ENCODE measurements at places on chromosomes 4 and X. TPM values are rescaled to one million over a fixed set of nuclear protein-coding genes. Genes with fewer than 3 reads are reported as not detected.

The SMIM20 gene
- polyA plus RNA-seq, result 59.1 TPM

The ARX gene
- polyA plus RNA-seq, result not detected

The CSAG1 gene
- polyA plus RNA-seq, result not detected

The PAGE1 gene
- not detected for polyA plus RNA-seq

The S100P gene
- polyA plus RNA-seq, result not detected

The FGFBP1 gene
- polyA plus RNA-seq, result not detected

The ITIH6 gene
- polyA plus RNA-seq, result not detected

The CT55 gene
- polyA plus RNA-seq, result not detected

The FAAH2 gene
- 2.0 TPM for polyA plus RNA-seq

The F8A2 gene
- not detected for polyA plus RNA-seq

The PDCL2 gene
- polyA plus RNA-seq, result not detected

The MTTP gene
- polyA plus RNA-seq, result 2.1 TPM

The TMPRSS11A gene
- polyA plus RNA-seq, result not detected

The TEX11 gene
- polyA plus RNA-seq, result not detected

The NR3C2 gene
- polyA plus RNA-seq, result 0.27 TPM

The CTAG2 gene
- polyA plus RNA-seq, result not detected

The SHISA3 gene
- 12.7 TPM for polyA plus RNA-seq

The VSIG4 gene
- not detected for polyA plus RNA-seq

The CHIC2 gene
- polyA plus RNA-seq, result 36.5 TPM

The SMIM10 gene
- polyA plus RNA-seq, result 5.5 TPM

The SYP gene
- 1.3 TPM for polyA plus RNA-seq

The BEX5 gene
- 7.3 TPM for polyA plus RNA-seq

The TCEAL5 gene
- polyA plus RNA-seq, result not detected

The STATH gene
- polyA plus RNA-seq, result not detected

The TKTL1 gene
- not detected for polyA plus RNA-seq

The GLRA2 gene
- not detected for polyA plus RNA-seq

The SERTM2 gene
- 11.9 TPM for polyA plus RNA-seq

The SLC30A9 gene
- polyA plus RNA-seq, result 73.9 TPM

The RAB41 gene
- 0.26 TPM for polyA plus RNA-seq

The PWWP3B gene
- polyA plus RNA-seq, result 19.2 TPM

The PRR32 gene
- polyA plus RNA-seq, result not detected

The FGF16 gene
- 22.5 TPM for polyA plus RNA-seq

The FAM53A gene
- polyA plus RNA-seq, result 7.1 TPM

The MFAP3L gene
- 5.2 TPM for polyA plus RNA-seq

The INTU gene
- polyA plus RNA-seq, result 10.8 TPM

The VCX3B gene
- not detected for polyA plus RNA-seq

The DMRTC1 gene
- polyA plus RNA-seq, result 0.23 TPM

The IL13RA2 gene
- polyA plus RNA-seq, result not detected

The GPM6B gene
- 16.4 TPM for polyA plus RNA-seq

The TGIF2LX gene
- polyA plus RNA-seq, result not detected

The OPHN1 gene
- polyA plus RNA-seq, result 2.8 TPM
